ENCODE measurements at places on chromosomes 13 and 19. TPM values are rescaled to one million over a fixed set of nuclear protein-coding genes. Genes with fewer than 3 reads are reported as not detected.

The SLITRK1 gene
- not detected for total RNA-seq

The ESD gene
- 148 TPM for total RNA-seq

The ZNF132 gene
- total RNA-seq = not detected

The FAM124A gene
- total RNA-seq = 0.45 TPM

The ZNF776 gene
- total RNA-seq = 19.3 TPM
